ENCODE measurements at places on chromosomes 5 and 9.

GRCh38 chr9:79357194-79357593 lies 214.6 kb upstream of the TLE4 start:
- no peak for DNase-seq

- no peak for DNase-seq
Observed at GRCh38 chr5:55636177-55636576, 75.9 kb downstream of the SLC38A9 start.

GRCh38 chr5:58156361-58156760 lies 303.5 kb downstream of the PLK2 start:
- no peak for DNase-seq

GRCh38 chr5:125011419-125011818 lies 265.0 kb upstream of the ZNF608 start:
- DNase-seq, result no peak

DNA sequence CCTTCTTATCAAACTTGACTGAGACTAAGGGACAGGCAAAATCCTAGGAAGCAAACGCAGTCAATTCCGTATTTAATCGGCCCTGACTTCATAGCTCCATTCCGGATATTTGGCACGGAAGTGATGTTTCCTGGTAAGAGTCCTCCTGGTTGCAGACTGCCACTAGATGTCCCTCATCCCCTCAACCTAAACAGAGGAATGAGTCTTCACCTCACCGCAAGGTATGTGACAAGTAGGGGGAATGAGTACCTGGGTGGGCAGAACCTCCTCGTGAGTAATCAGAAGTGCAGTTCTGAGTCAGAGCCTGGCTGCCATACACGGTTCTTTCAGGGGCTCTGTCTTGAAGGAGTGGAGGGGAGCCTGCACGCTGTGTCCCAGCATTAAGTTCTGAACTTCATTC lies 173.6 kb downstream of the MUSK start:
- no peak for DNase-seq

Measured in mesothelial cell of epicardium (in vitro differentiated cells).